Lower lobe of right lung (tissue), 2 donors: ENCODE measurements at places on chromosomes 1 and 21. TPM values are rescaled to one million over a fixed set of nuclear protein-coding genes. Genes with fewer than 3 reads are reported as not detected.

- no peak for DNase-seq
Measured at GRCh38 chr1:1400576-1401456, 1.7 kb upstream of the CCNL2 start.

DNA sequence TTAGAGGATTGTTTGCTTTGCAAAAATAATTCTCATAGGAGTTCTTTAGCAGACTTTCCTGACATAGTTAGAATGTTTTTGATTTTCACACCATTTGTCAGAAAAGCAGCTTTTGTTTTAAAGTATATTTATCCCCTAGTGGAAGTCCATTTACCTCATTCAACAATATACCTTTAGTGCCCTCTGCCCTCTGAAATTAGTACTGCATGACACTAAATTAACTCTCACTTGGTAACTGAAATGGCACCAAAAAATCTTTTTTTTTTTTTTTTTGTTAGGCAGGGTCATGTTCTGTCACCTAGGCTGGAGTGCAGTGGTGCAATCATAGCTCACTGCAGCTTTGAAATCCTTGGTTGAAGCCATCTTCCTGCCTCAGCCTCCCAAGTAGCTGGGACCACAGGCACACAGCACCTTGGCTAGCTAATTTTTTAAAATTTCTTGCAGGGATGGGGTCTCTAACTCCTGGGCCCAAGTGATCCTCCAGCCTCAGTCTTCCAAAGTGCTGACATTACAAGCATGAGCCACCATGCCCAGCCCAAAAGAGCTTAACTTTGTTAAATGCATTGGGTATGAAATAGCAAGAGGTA is 13.6 kb downstream of the LRRC42 start:
- no peak for DNase-seq

DNA sequence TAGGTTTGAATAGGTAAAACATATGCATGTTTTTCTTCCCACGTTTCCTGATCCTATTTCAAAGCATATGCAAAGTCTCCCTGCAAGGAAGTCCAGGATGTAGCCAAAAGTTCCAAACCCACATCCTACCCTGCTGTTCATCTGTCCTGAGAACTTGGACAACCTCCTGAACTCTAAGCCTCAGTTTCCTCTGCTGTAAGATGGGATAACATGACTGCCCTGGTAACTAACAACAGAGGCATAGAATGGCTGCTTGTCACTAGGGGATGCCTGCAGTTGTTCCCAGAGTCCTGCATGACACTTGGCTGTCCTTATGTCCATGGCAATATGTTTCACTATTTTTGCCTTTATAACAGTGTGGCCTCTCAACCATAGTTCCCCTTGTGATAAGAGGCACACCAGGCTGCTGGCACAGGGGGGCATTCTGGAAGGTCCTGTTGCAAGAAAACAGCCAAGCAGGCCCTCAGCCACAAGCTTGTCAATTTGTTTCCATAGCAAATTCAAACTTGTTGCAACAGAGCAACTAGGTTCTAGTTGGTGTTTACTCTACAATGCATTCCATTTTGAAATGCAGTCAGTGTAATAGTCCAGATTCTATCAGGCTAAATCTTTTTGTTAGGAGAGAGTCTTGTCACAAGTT is 1.5 kb upstream of the HDGF start:
- DNase-seq = peak; percentile 44

- DNase-seq = no peak
Measured at GRCh38 chr1:101408212-101409042, 171.6 kb downstream of the S1PR1 start.

DNA sequence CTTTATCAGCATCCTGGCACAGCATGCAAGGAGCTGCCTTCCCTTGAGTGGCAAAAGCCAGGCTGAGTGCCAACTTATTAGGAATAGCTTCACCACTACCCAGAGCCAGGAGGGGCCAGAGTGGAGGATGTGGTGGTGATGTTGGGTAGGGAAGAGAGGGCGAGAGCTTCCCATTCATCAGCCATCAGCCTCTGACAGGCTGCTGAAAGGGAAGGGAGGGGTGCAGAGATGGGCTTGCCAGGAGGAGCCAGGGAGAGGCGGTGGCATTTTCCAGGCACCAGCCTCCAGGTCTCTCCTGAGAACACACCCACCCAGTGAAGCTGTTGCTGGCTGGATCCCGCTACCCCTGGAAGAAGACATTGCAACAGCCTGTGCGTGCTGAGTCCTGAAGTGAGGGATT is 168.5 kb downstream of the ACTL8 start:
- DNase-seq = no peak

DNA sequence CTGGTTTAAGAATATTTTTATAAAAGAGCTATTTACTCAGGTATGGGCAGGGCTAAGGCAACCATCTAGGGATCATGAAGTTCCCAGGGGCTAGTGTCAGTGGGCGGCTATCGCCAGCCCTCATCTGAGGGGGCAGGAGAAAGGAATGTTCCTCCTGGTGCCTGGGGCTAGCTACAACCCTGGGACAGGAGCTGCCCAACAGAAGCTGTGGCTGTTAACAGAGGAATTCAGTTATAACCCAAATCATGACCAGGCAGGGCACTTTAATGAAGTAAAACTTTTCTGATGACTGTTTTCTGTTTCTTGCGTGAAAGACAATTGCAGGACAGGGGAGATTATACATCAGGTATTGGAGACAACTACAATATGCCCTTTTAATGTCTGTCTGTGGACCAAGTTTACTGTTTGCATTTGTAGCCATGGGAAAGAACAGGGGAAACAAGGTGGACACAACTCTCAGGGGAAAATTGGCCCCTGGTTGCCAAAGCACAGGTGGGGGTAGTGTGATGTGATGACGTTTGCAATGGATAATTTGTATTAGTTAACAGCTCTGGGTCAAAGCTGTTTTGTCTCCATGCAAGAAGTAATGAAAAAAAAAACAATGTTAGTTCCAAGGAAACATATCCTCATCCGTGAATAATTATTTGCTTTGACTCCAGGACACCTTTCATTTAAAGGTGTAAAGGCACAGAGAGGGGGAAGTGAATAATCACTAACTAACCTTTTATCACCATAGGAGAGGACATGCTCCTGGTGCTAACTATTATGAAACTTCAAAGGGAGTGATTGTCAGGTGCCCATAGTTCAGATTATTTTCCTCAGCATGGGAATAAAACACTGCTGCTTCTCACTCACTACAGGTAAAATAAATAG is 105.2 kb downstream of the TSEN15 start:
- DNase-seq = no peak

DNA sequence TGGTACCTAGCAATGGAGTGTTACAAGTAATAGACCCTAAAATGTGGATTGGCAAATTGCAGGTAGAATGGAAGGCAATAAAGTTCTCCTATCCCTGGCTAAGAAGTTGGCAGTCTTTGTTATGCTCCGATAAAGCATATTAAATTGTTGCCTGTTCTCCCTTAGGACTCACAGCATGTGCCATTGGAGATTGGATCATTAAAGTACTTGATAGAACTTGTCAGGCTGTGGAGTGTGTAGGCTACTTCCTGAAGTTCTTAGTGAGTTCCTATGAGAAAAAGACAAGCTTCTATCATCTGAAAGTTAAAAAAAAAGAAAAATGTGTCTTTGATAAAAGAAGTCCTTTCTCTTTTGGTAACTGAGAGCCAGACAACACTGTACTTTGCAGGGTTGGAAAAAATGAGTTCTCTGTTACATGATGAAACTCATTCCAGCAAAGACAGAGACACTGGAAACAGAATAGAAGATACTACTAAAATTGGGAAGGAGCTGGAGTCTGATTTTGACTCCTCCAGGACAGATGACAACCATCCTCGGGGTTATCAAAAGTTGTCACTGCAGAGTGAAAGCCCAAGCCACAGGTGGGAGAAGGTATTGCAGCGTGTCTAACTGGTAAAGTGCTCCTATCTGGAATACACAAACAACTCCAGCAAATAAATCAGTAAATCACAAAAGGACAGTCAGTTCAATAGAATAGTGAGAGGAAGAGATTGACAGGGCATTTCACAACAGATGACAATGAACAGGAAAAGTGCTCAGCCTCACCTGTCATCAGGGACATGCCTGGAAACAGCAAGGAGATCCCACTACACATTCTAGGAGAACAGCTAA is 87.5 kb upstream of the WDR26 start:
- no peak for DNase-seq

Gene FCRLB
- total RNA-seq = 2.8 TPM

Gene KRTAP21-2
- not detected for total RNA-seq

DNA sequence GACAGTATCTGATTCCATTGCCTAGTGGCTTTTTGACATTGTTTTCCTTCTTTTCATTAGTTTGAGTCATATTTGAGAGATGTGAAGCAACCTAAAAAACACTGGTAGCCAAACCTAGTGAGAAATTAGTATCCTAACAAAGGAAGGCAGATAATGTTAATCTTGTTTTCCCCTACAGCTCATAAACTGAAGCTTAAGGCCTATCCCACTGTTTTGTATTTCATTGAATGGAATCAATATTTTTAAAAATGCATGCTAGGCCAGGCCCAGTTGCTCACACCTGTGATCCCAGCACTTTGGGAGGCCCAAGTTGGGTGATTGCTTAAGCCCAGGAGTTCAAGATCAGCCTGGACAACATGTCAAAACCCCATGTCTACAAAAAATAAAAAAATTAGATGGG is 1.2 kb downstream of the CR1L start:
- no peak for DNase-seq

DNA sequence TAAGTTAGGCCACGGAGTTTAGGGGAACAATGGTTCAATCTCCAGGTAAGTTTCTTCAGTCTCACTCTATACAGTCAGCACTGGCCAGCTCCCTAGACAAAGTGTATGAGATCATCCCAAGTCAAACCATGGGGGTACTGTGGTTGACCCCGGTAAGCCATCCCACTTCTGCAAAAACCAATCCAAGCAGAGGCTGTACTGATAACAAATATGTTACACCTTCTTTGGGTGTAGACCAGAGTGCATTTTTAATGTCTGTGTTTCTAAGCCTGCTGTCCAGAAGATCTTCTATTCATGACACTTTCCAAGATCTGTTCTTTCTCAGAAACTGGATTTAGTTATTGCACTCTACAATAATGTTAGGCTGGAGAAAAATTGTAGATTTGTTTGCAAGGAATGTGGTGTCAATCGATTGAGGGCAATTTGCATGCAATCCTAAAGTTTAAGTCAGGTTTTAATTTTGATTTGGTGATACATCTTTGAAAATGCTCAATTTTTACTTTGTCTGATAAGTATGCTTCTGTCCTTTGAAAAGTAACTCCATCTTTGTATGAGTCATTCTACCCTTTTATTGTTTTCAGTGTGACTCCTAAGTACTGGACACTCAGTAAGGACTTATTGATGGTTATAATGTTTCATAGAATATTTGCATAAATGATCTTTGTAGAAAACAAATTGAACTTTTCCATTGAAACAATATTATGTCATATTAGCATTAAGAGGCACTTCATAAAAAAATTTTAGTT is 152.4 kb downstream of the HLX start:
- no peak for DNase-seq

DNA sequence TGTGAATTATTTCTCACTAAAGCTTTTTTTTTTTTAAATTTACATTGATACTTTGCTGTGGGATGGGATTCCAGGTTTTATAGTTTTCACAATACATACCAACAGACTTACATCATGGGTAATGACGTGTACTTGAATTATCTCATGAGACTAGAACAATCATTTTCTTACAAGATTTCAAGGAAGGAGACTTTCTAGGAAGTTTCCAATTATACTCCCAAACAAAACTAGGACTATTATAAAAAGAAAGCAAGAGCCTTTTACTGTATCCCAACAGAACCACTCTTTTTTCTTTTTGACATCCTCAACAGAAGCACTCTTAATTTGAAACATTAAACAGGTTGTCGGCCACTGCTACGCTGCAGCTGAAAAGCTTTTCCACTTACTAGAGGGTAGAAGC is 48.7 kb downstream of the TESK2 start:
- no peak for DNase-seq

Gene ATP1A4
- 1.1 TPM for total RNA-seq

DNA sequence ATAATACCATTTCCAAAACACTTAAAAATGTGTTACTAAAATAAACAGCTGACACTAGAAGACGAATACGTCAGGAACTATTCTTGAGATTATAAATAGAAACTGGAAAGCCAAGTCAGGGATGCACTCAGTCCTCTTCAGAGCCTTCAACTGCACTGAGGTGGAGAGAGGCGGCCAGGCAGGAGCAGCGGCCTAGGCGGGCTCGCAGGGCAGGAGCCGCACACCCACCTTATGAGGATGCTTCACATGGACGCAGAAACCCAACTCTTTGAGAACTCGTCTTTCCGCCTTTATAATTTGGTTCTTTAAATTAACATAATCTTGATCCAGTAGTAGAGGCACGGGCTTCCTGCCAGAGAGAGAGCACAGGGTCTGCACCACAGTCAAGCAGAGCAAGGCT is 4.0 kb downstream of the CCNL2 start:
- no peak for DNase-seq

- DNase-seq = no peak
Measured at GRCh38 chr1:57963581-57963980, 539.7 kb upstream of the DAB1 start.

Gene KCNQ4
- 0.89 TPM for total RNA-seq

DNA sequence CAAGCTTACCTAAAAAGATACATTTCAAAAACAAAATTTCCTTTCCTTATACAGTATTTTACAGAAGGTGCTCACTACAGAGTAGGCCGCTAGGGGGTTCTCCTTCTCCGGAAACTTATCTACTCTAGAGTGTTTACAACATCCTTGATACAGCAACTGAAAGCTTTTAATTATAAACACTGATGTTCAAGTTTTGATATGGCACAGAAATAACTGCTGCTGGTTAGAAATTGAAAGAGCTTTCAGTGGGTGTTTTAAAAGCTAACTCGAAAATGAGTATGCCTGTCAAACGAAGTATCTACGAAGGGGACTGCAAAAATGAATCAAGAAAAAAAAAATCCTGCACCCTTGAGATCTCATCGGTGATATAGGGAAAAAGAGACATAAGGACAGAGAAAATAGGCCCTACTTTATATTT is 1.0 kb downstream of the YOD1 start:
- DNase-seq = no peak

Gene OR10Z1
- total RNA-seq = not detected

- DNase-seq = no peak
Measured at GRCh38 chr1:178575611-178576361, 62.9 kb downstream of the TEX35 start.
